ENCODE measurements at places on chromosomes 4 and X.

DNA sequence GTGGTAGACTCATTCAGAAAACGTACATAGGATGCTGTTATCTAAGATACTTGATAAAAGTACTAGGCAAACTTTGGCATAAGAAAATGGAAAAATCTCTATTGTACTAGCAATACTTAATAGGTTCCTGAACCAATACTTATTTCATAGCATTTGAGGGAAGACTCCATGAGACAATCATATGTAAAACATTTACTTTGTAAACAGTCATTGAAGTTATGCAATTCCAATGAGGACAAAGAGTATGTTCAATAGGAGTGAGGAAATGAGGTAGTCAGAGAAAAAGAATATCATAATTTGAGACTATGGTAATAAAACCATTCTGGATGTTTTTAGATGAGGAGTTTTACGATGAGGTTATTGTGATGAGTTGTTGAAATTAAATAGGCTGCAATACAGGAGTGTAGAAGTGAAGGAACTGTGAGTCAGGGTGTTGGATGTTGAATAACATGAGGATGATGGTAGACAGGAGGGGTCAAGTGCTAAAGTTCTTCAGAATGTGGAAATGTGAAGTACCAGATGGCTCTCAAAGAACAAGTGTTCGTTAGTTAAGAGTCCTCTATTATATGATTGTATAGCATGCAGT is 397.9 kb downstream of the PPP3CA start:
- no peak for DNase-seq

DNA sequence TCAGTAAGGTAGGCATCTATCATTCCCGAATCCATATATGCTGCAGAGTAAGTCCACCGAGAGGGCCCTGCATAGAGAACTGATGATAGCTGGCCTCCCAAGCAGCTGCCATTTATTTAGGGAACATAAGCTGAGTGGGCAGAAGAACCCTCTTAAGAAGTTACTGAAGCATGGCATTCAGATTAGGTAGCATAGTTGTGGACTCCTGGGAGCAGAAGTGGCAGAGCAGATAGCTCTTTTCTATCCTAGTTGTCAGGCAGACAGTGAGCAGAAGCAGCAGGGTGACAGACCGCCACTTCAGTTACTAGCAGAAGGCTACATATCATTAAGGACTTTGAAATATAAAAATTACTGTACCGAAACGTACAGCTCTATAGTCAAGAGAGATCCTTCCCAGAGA is 454.7 kb downstream of the PPP4R3C start:
- no peak for DNase-seq

DNA sequence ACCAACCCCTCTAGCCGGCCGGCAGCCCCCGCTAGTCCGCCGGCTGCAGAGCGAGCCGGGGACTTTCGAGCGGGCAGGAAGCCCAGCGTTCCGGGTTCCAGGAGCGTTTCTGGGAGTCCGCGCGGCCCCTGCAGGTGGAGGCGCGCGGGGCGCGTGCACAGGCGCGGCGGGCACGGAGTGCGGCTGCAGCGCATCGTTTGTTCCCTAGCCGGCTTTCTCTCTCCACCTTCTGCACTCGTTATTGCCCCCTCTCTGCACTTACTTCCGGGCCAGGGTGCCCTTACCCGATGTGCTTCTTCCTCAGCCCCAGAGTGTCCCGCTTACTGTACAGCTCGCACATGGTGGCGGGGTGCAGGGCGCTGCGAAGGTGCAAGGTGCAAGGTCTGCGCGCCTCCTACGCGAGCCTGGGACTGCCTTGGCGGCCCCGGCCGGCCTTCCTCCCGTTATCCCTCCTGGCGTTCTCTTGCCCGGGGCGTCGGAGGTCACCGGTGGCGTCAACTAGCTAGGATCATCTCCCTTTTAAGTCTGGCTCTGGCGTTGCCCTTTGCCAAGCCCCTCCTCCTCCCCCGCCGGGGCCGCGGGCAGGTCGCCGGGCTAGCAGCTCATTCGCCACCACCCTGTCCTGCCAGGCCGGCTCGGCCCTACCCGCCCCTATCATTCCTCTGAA is at the start of gene ETNPPL:
TSS of gene ETNPPL (minus strand) at position 495 of the 667 bp plus-strand sequence. CDS start at position 340, 155 bp downstream.
- peak; percentile 2 for DNase-seq

DNA sequence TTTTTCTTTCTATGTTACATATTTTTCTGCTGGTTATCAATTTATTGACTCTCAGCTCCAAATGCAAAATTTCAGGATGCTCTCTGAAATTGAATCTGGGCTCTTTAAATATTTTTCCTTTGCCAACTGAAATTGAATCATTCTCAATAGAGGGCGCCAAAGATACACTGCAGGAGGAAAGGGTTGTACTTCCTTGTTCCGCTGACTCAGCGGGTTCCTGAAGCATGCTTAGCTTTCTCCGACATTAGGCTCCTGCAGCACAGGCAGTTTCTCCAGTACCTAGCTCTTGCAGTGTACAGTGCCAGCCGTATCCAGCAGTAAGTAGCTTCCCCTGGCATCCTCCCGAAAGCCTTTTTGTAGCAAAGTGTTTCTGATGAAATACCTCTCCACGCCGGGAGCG is 28.8 kb upstream of the CFAP47 start:
- DNase-seq = peak; percentile 63

DNA sequence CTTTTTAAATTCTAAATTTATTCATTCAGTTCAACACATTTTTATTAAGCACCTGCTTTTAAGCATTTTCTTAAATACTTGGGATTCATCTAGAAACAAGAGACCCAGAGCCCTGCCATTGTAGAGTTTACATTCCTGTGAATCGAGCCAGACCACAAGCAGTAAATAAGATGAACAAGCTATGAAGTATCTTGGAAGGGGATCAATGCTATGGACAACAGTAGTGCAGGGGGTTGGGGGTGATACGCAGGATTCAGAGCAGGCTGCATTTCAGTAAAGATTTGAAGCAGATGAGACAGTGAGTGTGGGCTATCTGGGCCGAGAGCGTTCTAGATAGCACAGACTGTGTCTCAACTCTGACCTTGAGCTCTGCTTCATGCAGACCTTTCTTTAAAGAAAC is 35.1 kb downstream of the CLDN22 start:
- no peak for DNase-seq

- no peak for DNase-seq
Measured at GRCh38 chr4:113113151-113113550, 63.7 kb downstream of the ANK2 start.

Measured in hematopoietic multipotent progenitor cell treated with erythropoietin and hydrocortisone succinate and interleukin-3 and kit ligand, for 8 days (in vitro differentiated cells).